HT1080 (cell line): ENCODE measurements at places on chromosomes 7 and 10. TPM values are rescaled to one million over a fixed set of nuclear protein-coding genes. Genes with fewer than 3 reads are reported as not detected.

The ATOH7 gene
- total RNA-seq, result not detected in 2 replicates

The C7orf33 gene
- not detected in 2 replicates for total RNA-seq

The IGFBP3 gene
- total RNA-seq, result not detected in 2 replicates

DNA sequence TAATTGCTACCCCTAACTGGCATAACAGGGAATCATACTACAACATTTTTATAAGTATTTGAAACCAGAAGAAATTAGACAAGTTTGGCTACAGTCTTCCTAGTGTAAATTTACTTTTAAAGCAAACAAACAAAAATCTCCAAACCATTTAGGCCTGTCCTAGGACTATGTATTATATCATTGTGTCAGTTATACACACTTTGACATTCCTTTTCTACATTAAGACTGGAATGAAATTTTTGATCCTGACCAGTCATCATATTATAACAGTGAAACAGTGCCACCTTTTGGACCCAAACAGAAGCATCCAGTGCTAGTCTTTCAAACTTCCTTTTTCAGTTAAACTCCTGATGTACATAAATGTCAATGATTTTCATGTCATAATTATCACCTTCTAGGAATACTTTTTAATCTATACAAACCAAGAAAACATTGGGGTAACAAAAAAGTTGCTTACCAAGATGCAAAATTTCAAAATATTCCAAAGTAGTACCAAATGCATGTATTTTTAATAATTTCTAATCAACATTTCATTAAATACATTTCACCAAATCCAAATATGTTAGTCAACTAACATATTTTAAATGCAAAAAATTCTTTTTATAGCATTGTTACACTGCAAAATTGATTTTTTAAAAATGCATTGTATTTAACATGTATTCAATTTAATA lies 75.7 kb downstream of the IMMP2L start:
- DNase-seq, result peak; percentile 34

DNA sequence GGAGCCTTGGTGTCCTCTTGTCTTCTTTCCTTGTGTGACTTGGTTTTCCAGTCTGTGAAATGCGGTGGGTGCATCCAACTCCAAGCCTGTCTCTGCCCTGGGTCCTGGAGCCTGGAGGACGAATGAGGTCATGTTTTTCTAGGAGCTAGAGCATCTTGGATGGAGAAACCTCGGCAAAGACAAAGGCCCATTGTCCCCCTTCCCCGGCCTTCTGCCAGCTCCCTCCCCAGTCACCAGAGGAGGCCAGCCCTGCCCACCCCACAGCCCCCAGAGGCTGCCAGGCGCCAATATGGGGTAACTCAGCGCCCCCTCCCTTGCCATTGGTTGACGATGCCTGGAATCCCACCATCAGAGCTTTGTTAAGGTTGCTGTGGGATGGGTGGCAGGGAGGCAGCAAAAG lies 40.4 kb downstream of the KCTD7 start:
- DNase-seq, result peak; percentile 17

DNA sequence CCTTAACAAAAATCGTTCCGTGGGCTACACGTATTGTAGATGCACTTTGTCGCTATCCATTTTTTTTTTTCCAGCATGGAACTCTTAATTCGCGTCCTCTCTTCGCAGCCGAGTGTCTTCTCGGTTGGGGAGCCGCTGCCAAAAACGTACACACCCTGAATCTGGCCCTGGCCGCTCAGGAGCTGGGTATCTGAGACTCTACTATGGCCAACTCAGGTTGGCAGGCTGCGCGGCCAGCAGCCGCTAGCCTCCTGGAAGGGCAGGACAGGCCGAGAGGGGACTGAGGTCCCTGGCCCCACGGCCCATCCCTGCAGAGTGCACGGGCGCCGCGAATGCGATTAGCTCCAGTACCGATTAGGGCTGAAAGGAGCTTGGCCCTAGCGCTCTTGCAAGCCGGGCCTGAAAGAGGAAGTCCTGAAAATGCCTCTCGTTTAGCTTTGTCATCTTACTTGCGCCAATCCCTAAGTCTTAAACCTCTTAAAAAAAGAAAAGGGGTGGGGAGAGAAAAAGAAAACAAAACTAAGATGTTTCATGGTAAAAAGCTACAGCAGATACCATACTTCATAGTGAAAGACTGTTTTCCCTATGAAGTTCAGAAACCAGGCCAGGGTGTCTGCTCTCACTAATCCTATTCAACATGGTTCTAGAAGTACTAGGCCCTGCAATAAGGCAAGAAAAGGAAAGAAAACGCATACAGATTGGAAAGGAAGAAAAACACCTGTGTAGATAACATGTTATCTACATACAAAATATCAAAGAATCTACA lies 113.2 kb upstream of the RHEB start:
- no peak for DNase-seq

- no peak for DNase-seq
Measured at GRCh38 chr10:71077143-71077581, 135.2 kb upstream of the UNC5B start.

DNA sequence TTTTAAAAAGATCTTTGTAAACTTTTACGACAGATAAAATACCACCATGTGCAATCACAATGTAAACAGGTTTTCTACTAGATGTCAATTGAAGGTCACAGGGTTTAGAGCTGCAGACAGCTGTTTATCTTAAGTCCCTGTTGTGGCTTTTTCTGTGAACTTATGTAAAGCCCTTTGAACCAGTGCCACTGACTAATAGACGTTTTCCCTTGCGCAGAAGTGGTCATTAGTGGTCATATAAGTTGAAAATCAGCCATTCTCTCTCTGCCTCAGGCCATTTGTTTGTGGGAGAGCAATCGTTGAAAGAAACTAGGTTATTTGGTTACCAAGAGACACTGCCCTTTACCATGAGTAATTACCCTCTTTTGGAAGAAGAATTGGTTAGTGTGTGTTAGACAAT lies 23.9 kb downstream of the CACNB2 start:
- DNase-seq, result no peak

- no peak for DNase-seq
Measured at GRCh38 chr10:124142006-124142739, 48.8 kb upstream of the CHST15 start.

GRCh38 chr10:110077436-110078130 lies 69.8 kb downstream of the ADD3 start:
- DNase-seq, result no peak

GRCh38 chr10:103911021-103911459 lies 6.9 kb downstream of the STN1 start:
- DNase-seq, result no peak

DNA sequence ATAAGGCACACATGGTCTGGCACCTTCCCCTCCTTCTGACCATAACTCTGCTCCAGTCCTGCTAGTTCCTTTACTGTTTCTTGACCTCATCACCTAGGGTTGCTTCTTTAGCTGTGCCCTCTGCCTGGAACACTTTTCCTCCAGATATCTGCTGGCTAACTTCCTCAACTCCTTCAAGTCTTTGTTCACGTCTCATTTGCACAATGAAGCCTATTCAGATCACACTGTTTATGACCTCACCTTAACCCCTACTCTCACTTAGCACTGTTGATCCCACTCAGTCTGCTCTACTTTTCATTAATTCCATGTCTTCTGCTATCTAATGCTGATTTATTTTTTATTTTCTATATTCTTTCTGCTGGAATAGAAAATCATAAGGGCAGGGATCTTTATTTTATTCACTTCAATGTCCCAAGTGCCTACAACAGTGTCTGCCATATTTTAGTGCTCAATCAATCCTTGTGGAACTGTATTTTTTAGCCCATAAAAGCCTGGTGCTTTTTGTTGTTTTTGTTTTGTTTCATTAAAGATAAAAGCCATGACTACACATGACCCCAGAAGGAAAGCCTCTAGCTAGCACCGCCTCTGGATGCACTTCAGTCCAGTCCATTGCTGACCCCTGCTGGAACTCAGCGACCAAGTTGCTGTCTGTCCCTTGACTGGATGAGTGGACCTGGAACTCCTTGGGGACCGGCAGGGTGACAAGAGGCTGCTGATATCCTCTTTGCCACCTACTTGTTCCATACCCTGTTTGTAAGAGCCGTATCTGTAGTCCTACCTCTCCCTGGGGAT lies 12.3 kb downstream of the KLF14 start:
- peak; percentile 56 for DNase-seq

- no peak for DNase-seq
Measured at GRCh38 chr7:112129655-112130323, 76.4 kb downstream of the DOCK4 start.

GRCh38 chr7:6167587-6168476 lies 104.6 kb downstream of the CYTH3 start:
- no peak for DNase-seq

DNA sequence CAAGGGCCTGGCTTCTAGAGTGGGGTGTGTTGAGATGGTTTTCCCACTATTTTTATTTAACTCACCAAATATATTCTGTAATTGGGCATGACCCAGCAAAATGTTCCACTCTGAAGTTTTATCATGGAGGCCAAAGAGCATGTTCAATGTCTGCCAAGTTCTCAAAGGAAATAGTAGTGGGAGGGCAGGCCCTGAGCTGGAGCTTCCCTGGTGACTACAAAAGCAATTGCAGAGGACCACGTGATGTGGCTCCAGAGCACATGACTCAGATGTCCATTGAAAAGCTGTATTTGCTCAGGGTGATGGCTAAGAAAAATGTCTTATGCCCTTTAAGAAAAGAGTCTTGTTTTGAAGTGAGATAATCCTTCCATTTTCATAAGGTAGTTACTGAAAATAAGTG lies 1024.8 kb downstream of the LRMDA start:
- DNase-seq, result peak; percentile 57

DNA sequence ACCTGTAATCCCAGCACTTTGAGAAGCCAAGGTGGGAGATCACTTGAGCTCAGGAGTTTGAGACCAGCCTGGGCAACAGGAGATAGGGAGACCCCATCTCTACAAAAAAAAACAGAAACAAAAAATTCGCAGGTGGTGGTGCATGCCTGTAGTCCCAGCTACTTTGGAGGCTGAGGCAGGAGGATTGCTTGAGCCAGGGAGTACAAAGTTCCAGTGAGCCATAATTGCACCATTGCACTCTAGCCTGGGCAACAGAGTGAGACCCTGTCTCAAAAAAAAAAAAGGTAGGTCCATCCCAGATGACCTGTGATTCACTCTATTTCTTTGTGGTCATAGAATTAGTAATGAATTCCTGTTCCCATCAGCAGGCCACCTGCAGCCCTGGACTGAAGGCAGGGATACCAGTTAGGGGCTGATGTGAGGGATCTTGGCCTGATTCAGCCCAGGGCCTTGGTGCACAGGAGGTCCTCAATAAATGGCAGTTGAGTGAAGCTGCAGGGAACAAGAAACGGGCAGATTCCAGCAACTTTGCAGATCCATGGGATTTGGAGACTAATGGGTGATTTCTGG lies at the start of gene MYH16:
Gene MYH16 (plus strand): TSS at position 364 of the 570 bp plus-strand sequence.
- peak; percentile 86 for DNase-seq

- DNase-seq, result peak; percentile 65
Measured at GRCh38 chr10:112732277-112732921, 217.6 kb upstream of the TCF7L2 start.

DNA sequence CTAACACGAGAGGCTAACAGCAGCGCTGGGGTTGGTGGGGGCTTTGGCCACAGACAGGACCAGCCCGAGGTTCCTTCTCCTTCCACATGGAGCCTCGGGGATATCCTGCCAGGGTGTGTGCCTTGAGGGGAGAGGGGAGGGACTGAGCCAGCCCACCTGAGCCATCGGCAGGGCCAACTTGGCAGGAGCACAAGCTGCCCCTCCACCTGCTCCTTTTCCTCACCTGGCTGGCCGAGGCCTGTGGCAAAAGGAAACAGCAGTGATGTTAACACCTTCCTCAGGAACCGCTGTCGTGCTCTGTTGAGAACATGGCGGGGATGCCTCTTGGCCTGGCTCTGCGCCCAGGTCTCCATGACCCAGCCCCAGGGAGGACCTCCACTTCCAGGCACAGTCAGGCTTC lies 255.1 kb upstream of the PPP2R2D start:
- no peak for DNase-seq

GRCh38 chr7:36188266-36188665 lies 35.2 kb downstream of the EEPD1 start:
- DNase-seq, result no peak
